ENCODE measurements at places on chromosomes 13 and 19.

GRCh38 chr13:77745784-77746183 lies 48.3 kb downstream of the SLAIN1 start:
- DNase-seq = no peak

- no peak for DNase-seq
These were observed 25.7 kb upstream of the SLC7A1 start for GRCh38 chr13:29621051-29621800.

DNA sequence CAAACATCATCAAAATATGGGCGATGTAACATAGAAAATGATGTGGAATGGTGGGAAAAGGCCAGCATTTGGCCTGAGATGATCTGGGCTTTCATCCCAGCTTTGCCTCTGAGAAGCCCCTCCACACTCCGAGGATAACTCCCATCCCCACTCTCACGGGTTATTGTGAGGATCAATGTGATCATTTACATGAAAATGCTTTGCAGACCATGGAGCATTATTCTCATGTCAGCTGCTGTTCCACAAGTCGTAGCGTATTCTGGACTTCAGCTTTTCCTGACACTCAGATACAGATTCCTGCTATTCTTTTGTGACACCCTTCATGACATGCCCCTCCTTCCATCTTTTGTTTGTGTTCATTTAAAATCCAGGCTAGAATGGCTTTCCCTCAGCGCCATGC lies 86.5 kb downstream of the NUFIP1 start:
- no peak for DNase-seq

- no peak for DNase-seq
These were observed 659 bp upstream of the PAFAH1B3 start for GRCh38 chr19:42303101-42303464.

DNA sequence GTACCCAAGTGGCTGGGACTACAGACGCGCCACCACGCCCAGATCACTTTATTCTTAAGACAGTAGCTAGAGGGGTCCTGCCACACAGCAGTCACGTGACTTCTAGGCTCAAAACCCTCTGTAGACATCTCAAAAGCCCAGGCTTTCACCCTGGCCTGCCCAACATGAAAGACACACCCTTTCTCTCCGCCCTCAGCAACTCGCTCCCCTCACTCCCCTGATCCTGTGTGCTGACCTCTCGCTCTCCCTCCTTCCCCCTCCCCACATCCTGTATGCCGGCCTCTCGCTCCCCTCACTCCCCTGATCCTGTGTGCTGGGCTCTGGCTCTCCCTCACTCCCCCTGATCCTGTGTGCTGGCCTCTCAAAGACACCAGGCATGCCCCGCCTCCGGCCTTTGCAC lies 77.4 kb downstream of the SLC15A1 start:
- DNase-seq = no peak

GRCh38 chr13:85693889-85694511 lies 105.2 kb downstream of the SLITRK6 start:
- no peak for DNase-seq

- peak; percentile 92 for DNase-seq
These were observed 30.0 kb downstream of the VAV1 start for GRCh38 chr19:6802336-6803035.

DNA sequence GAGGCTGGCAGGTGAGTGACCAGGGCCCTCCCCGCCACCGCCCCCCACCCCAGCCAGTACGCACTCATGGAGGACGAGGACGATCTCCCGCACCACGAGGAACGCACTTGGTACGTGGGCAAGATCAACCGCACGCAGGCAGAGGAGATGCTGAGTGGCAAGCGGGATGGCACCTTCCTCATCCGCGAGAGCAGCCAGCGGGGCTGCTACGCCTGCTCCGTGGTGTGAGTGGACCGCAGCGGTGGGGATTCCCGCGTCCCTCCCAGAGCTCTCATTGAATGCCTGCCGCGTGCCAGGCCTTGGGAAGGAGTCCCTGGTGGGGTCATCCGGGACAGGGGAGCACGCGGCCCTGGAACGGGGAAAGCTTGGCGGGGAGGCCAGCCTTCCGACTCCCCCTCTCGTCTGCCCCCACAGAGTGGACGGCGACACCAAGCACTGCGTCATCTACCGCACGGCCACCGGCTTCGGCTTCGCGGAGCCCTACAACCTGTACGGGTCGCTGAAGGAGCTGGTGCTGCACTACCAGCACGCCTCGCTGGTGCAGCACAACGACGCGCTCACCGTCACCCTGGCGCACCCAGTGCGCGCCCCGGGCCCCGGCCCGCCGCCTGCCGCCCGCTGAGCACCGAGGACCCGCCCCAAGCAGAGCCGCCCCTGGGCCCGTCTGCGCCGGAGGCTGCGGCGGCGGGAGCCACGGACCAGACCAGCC lies 4.8 kb upstream of the IFI30 start:
- DNase-seq = no peak

DNA sequence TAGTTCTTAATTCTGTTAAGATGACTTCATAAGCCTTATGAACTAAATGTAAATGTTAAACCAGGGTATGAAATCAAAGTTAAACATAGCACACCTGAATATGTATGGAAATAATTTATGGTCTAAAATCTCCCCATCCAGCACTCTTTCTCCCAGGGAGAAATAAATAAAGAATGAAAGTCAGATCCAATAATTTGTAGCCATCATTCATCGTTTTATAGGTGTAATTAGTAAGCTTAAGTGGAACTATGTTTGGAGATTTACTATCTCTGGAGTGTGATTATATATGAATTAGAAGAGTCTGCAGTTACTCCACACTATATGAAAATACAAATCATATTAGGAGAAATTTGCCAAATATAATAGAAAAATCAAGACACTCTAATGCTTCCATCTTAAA lies 405.1 kb downstream of the DACH1 start:
- DNase-seq = no peak

- no peak for DNase-seq
These were observed 73.4 kb downstream of the COL4A2 start for GRCh38 chr13:110380359-110381028.

- peak; percentile 61 for DNase-seq
These were observed 21.3 kb downstream of the VRK3 start for GRCh38 chr19:50003810-50004419.

GRCh38 chr19:35040826-35041547 lies 534 bp upstream of the HPN start:
- DNase-seq = no peak

DNA sequence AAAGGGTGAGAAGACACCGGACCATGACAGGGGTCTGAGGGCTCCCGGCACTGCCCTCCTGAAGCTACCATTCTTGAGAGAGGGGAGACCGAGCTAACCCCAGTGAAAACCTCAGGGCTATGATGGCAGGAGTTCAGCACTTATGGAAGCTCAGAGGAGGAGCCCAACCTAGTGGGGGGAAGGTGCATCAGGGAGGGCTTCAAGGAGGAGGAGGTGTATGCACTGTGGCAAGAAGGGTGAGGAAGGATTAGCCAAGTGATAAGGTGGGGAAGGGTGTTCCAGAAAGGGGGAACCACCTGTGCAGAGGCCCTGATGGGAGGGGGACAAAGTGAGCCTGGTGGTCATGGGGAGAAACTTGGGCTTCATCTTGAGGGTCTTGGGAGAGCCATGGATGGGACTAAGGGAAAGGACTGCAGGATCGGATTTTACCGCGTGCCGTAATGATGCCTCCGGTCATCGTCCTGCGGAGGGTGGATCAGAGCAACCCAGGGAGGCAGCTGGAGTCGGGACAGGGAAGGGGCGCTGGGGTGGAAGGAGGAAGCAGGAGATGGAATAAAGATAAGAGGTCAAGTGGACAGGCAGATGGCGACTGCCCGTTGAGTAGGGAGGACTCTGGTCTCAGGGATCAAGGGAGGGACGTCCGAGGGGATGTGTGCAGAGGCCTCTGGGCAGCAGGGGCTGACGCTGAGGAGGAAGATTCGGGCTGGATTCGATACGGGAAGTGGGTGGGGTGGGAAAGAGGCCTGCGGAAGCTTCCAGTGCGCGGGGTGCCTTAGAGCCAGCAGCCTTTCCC lies 13.3 kb upstream of the PSMD8 start:
- DNase-seq = no peak

- peak; percentile 17 for DNase-seq
These were observed 17.3 kb downstream of the SIGLEC8 start for GRCh38 chr19:51440846-51441409.

DNA sequence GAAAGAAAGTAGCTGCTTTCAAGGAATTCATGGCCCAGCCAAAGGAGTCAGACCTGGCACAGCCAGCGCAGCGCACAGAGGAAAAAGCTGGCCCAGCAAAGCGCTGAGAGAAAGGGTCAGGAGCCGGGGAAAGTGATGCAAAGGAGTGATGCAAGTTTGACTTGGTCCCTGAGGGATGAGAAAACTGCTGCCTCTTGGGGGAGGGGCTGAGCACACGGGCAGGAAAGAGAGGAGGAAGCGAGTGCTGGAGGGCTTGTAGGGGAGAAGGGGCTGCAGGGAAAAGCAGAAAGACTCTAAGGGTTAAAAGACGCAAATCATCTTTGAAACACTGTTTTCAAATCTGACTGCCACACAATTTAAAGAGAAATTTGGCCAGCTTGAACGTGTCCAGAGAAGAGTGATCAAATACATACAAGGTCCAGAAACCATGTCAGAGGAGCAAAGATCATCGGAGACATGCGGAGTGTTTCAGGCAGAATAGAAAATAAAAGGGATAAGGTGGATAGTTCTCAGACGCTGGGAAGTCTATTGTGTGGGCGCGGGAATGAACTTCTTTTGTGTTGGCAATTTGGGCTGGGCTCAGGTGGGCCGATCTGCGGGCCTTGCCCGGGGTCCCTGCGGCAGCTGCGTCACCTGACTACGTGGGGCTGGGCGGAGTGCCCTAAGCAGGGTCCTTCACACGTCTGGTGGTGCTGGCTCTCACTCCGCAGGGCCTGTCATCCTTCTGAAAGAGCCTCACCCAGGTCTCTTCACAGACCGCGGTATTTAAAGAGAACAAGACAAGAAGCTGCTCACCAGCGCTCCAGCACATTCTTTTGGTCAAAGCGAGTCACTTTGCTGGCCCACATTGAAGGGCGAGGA lies 18.1 kb downstream of the N4BP2L1 start:
- no peak for DNase-seq

GRCh38 chr19:5805462-5806132 lies 730 bp downstream of the NRTN start:
- no peak for DNase-seq

GRCh38 chr13:91644806-91645205 lies 246.4 kb downstream of the GPC5 start:
- peak; percentile 29 for DNase-seq

GRCh38 chr19:23222998-23223652 lies 27.1 kb downstream of the ZNF724 start:
- no peak for DNase-seq

DNA sequence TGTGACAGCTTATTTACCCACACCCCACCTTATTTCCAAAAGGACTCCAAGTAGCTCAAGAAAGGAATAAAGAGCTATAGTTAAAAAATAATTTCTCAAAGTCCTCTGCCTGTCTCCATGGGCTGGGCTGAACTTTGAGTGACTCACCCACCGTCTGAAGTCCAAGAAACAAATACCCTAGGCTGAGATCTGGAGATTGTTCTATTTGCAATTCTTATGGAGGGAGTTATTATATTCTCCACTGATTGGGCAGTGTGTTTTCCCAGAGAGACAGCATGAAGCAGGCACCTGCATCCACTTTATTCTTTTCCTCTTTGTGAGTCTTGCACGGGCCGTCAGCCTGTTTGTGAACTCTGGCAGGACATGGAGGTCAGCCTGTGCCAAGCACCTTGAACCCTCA lies 63.2 kb downstream of the SHISA2 start:
- no peak for DNase-seq

DNA sequence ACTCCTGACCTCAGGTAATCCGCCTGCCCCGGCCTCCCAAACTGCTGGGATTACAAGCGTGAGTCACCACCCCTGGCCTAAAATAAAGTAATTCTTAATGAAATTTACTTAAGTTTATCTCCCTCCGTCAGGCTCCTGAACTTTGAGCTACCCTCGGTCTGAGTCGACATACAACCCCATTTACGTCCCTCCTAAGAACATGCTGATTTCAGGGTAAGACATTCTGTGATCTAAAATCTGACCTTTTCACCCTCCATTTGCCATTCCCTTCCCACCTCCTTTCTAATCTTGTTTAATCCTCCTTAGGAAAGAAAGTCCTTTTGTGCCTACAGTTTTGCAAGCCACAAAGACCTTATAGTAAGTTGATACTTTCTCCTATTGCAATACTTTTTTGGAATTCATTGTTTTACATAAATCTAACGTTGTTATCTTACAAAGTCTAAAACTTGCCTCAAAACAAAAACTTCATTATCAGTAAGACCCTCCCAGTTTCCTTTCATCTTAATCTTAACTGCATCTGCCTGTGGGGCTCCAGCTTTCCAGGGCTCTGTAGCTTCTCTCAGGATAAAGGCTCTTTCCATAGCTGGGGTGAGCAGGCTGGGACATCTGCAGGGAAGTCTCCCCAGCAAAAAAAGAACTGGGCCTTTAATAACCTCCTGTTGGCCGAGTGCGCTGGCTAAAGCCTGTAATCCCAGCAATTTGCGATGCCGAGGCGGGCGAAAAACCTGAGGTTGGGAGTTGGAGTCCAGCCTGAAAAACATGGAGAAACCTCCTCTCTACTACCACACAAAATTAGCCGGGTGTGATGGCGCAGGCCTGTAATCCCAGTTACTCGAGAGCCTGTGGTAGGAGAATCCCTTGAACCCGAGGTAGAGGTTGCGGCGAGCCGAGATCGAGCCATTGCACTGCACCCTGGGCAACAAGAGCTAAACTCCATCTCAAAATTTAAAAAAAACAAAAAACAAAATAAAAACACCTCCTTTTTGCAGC lies 143.1 kb downstream of the ZNF737 start:
- no peak for DNase-seq

GRCh38 chr13:21668732-21669275 lies 2.1 kb upstream of the FGF9 start:
- no peak for DNase-seq

DNA sequence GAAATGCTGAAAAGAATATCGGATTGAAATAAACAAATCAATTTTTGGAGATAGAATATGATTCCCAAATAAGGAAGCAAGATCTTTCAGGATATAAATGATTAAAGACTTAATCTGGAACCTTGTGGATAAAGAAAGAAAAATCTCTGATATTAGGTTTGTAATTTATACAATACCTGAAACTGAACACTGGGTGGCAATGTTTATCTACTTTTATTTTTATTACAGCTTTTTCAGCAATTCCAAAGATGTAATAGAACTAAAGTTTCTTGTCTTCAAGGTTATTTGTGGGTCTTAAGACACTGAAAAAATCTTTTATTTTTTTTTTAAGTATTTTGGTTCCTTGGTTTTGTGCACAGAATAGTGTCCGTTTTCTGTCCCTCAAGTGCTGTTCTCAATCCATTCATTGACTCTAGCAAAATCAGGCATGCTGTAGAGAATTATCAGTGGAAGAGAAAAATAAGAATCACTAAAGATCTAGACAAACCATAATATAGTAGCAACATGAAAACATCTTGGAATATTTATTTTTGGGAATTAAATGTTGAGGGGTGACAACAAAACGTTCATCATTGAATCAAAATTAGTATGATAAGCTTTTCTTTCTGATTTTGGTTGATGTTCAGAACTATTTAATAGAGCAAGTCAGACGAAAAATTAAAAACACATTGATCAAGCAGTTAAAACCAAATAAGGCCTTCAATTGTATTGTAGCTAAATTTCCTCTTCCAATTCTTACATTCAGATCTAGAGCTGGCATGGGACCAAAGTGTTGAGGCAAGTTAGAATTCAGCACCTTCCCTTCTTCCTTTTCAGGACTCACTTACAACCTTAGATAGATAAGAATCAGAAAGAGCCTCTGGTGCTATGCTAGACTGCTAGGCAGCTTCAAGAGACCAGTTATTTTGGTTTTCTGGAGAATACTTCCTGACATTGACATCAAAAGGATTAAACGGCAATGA lies 704.4 kb upstream of the PCDH20 start:
- DNase-seq = peak; percentile 33
